ENCODE measurements at places on chromosomes 6 and 20.

GRCh38 chr20:38272961-38273360 lies 12.4 kb upstream of the KIAA1755 start:
- no peak for DNase-seq

- no peak for DNase-seq
These were observed 41.2 kb downstream of the BCAS1 start for GRCh38 chr20:54029176-54029575.

DNA sequence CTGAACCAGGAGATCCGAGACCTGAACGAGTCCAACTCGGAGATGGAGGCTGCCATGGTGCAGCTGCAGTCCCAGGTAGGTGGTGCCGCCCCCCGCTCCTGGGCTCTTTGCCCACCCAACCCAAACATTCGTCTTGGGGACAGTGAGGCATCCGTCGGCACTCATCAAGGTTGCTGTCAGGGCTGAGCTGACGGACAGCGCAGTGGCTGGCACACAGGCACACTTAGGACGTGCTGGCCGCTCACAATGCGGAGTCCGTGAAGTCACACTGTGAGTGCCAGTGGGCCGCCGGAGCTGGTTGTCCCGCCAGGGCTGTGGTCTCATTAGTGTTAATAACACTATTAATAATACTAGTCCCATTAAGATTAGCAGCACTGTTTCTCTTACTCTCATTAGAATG lies 18.2 kb upstream of the PCMTD2 start:
- no peak for DNase-seq

- no peak for DNase-seq
These were observed 98.5 kb downstream of the TFAP2A start for GRCh38 chr6:10316373-10316721.

GRCh38 chr20:59938221-59938620 lies 1.9 kb downstream of the PPP1R3D start:
- DNase-seq: no peak

DNA sequence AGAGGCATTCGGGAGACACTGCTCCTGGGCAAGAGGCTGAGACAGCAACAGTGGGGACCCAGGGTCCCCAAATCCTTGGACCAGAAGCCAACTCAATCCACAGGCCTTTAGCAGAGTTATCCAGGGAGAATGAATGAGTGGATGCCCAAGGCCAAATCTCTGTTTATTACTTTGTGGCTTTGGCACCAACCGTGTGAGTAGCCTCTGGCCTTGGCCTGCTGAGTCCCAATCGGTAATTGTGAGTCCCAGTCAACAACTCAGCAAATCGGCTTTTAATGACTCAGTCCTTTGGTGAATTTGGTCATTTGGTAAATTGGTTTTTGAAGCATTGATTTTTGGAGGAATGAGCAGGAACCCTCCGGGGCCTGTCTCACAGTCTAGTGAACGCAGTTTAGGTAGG lies 29.1 kb upstream of the ECI2 start:
- no peak for DNase-seq

DNA sequence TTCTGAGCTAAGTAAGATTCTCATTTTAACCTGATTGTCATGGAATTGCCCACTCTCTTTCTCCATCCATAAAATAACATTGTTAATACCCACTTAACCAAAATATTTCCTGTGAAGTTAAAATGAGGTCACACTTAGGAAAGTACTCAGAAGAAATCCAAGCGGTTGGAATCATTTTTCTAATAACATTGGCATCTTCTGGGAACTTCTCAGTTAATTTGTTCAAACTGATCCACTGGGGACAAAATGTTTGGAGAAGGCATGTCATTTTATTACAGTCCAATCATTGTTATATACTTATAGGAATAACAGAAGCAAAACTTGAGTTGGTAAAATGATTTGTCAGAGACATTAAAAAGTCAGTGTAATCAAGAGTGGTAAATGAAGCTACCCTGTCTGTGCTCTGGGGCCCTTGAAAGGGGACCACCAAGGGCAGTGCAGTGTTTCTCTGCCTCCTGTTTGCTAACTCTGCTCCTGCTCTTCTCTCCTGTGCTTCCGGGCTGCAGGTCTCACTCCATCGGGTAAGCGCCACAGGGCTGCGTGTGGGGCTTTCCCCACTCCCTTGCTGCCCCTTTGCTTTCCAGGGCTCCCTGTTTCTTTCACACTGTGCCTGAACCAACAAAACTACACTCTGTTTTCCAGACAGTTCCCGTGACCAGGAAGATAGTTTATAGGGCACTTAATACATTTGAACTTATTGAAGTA lies 50.1 kb downstream of the HDDC2 start:
- DNase-seq: no peak

DNA sequence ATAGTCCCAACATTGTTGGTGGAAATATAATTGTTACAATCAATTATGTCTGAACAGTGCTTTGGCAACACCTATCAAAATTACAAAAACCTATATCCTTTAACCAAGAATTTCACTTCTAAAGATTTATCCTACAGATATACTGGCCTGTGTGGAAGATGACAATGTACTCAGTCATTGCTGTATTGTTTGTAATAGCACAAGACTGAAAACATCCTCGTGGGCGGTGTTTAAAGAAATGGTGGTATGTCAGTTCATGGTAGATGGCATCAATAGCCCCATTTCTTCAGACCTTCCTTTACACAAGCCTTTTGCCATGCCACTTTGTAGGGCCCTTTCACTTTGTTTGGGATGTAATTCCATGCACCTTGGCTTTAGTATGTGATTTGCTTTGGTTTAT lies 9.8 kb upstream of the TPBG start:
- no peak for DNase-seq

- no peak for DNase-seq
These were observed 2.4 kb upstream of the SNAP25 start for GRCh38 chr20:10216146-10216791.

GRCh38 chr6:105836889-105837288 lies 249.2 kb upstream of the PRDM1 start:
- no peak for DNase-seq

DNA sequence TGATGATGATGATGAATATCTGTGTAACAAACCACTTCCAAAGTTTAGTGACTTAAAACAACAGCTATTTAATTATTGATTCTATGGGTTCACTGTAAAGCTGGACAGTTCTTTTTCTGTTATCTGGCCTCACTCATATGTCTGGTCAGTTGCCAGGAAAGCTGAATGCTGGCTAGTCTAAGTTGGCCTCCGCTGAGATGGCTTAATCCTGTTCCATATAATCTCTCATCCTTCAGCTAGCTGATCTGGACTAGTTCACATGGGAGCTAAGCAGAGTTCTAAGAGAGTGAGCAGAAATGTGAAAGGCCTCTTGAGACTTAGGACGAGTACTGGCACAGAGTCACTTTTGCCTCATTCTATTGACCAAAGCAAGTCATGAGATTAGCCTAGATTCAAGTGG lies 334.7 kb upstream of the FLRT3 start:
- DNase-seq: no peak

GRCh38 chr20:48586730-48587129 lies 241.1 kb downstream of the PREX1 start:
- no peak for DNase-seq

GRCh38 chr20:39554341-39554740 lies 592.2 kb downstream of the DHX35 start:
- DNase-seq: no peak

- DNase-seq: no peak
These were observed 110.3 kb downstream of the RWDD2A start for GRCh38 chr6:83303426-83303825.

DNA sequence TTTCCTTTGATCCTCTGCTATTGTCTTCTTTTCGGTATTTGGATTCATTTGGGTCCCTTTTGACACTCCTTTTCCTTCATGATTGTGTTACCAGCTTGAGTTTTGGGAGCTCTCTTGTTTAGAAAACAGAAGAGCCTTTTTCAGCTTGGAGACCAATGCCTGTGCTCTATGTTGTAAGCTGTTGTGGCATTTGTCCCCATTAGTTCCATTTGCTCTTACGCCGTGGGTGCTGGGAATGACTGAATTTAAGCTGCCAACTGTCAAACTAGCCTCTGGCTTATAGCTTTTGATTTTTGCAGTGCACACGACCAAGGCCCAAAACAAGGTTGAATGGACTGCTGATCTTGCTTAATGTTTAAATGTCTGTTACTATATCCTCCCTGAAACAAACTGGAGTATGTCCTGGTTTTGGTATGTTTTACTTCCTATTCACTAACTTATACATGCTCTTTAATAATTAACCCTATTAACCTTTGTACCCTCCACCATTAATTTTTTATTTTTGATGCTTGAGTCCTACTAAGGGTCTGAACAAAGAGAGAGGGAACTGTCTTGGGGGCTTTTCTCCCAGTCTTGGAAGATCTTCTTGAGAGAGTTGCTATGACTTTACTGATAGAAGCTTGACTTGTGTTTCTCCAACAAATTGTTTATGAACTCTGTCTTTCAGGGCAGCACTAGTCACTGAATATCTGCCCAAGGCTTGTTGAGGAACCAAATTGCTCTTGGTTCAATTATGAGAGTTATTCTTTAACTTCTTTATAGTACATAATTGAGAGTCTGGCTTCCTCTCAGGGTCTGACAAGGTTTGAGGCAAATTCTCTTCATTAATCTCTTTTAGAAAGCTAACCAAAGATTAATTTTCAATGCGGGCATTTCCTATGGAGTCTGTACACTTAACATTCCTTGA lies 100.3 kb upstream of the SIRPG start:
- no peak for DNase-seq

GRCh38 chr6:148999929-149000468 lies 253.2 kb downstream of the UST start:
- DNase-seq: no peak

DNA sequence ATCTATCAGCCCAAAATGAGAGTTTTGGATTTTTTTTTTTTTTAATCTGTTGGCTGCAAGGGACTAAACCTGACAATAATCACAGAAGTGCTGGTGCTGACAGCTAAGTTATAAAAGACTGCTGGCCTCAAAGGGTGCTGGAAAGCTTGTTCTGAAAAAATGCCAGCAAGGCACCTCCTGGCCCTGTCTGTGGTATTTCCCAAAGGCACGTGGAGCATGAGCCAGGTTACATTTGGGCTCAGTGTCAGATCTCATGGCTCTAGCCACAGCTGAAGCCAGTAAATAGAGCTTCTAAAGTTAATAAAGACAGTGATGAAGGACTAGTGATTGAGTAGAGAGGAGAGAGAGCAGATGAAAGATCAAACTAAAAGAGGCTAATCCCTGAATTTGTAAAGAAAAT lies 178.9 kb downstream of the FUT9 start:
- DNase-seq: no peak

- no peak for DNase-seq
These were observed 84.0 kb upstream of the SMLR1 start for GRCh38 chr6:130743175-130743574.

GRCh38 chr6:7588506-7588905 lies 1.5 kb upstream of the SNRNP48 start:
- no peak for DNase-seq

- no peak for DNase-seq
These were observed 121.6 kb downstream of the ISM1 start for GRCh38 chr20:13342469-13343242.

GRCh38 chr6:2194643-2195042 lies 50.8 kb downstream of the GMDS start:
- DNase-seq: no peak

GRCh38 chr6:41500561-41500960 lies 45.6 kb upstream of the FOXP4 start:
- DNase-seq: no peak

DNA sequence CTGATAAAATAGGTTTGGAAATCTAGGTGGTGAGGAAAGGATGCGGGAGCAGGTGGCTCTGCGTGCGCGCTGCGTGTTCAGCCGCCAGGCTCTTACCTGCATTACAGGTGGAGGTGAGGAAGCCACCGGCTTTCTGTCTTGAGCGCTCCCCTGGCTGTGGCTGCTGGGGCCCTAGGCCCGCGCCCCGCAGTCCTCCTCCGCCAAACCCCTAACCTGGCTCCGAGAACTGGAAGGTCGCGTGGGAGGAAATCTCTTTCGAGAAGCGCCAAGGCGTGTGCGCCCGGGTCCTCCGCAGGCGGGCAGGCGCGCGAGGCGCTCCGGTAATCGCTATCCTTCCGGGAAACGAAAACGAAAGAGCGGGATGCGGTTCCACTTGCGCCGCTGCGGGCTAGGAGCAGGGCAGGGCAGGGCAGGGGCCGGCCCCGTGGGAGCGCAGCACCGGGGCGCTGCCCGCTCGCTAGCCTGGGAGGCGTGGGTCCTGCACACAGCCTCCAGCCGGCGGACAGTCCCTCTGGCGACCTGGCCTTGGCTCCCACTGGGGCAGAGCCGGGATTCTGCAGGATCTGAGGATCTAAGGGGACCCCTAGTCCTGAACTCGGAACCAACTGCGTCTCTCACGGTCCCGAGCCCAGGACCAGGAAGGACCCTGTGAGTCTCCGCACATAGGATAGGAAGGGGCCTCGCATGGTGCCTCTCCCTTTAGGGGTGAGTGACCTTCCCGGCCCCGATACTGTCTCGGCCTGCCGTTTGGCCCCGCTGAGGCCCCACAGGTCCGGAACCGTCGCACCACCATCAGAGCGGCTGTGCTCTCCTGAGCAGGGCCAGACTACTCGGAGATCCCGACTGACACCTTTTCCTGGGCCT lies at the start of gene ETV7:
Gene ETV7 (minus strand): TSS at position 230 of the 864 bp plus-strand sequence. CDS start 128 bp downstream, at position 102.
- DNase-seq: peak; percentile 24

DNA sequence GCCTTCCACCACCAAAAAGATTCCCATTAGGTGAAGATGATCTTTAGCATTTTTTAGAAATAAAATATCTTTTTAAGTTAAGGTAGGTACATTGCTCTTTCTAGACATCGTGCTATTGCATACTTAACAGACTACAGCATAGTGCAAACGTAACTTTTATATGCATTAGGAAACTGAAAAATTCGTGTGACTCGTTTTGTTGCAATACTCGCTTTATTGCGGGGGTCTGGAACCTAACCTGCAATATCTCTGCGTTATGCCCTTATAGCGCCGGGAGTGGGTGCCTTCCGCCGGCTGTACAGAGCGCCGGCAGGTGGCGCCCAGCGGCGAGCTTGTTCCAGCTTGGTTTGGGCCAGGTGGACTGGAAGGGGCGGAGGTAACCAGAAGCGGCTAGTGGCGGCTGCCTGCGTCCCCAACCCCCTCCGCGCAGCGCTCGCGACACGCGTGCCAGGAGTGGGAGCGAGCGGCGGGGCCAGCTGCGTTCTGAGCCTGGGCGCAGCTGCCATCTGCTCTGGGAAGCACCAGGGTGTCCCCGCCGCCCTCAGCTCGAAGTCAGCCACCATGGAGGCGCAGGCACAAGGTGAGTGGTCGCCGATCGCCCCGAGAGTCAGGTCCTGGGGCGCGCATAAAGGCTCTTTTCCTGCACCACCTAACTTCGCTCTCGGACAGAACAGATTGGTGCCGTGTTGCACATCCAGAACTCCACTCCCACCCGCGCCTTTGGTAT lies at the start of gene TPD52L1:
Gene TPD52L1 (plus strand): TSS at position 383 of the 727 bp plus-strand sequence. CDS start 179 bp downstream, at position 562.
- DNase-seq: peak; percentile 20

All from stimulated activated CD4-positive, alpha-beta T cell treated with anti-CD3 and anti-CD28 coated beads, Interleukin-12 subunit alpha, Interleukin-12 subunit beta, amount 100 ng/mL, for 24 hours (primary cell).